Hematopoietic multipotent progenitor cell treated with erythropoietin and hydrocortisone succinate and interleukin-3 and kit ligand, for 4 days (in vitro differentiated cells): ENCODE measurements at places on chromosomes 16 and 17.
A peak's percentile ranks its signal among the peaks of the same experiment; 100 is the strongest.

GRCh38 chr16:56897026-56897799 is 32.2 kb downstream of the SLC12A3 start:
- DNase-seq = no peak

- peak; percentile 0 for DNase-seq
These were observed 147.3 kb downstream of the PCTP start for GRCh38 chr17:55898195-55898594.

DNA sequence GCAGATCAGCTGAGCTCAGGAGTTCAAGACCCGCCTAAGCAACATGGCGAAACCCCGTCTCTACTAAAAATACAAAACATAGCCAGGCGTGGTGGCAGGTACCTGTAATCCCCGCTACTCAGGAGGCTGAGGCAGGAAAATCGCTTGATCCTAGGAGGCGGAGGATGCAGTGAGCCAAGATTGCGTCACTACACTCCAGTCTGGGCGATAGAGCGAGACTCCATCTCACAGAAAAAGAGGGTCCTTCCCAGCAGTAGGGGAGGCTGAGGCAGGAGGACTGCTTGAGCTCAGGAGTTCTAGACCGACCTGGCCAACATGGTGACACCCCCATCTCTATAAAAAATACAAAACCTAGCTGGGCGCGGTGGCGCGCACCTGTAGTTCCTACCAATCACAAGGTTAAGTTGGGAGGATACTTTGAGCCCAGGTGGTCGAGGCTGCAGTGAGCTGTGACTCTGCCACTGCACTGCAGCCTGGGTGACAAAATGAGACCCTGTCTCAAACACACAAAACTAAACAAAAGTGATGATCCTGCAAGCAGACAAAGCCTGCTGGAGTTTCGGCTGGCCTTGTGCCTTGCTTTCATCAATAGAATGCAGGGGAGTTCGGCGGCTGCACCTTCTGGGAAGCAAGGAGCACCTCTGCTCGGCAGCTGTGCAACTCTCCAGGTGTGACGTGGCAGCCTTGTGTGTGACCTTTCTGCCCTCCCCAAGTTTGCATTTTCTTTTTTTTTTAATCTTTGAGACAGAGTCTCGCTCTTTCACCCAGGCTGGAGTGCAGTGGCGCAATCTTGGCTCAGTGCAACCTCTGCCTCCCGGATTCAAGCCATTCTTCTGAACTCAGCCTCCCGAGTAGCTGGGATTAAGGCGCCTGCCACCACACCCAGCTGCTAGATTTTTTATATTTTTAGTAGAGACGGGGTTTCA is 12.4 kb upstream of the YWHAE start:
- no peak for DNase-seq

DNA sequence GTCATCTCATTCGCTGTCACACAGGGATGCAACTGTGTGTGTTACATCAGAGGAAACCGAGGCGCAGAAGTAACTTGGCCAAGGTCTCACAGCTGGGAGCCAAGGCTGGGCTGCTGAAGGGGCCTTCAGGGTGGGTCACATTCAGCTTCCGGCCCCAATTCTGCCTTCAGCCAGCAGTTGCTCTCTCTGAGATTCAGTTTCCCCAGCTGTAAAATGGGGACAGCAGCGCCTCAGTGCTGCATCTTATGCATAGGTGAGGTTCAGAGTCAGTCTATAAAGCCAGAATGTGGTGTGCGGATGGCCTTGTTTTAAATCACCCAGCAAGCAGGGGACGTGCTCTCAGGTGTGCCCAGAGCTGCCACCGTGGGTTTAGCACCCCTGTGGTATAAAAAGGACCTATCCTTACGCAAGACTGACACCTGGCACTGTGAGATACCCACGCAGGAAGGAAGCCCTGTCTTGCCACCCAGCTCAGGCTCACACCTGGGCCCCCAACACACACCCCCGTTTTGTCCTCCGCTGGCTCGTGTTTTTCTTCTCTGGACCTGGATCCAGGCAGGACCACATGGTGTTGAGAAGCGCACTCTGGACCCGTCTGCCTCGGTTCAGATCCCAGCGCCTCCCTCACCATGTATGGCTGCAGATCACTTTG is 94.6 kb upstream of the GSE1 start:
- DNase-seq = no peak

GRCh38 chr17:1621273-1621954 is 7.2 kb downstream of the SLC43A2 start:
- no peak for DNase-seq

DNA sequence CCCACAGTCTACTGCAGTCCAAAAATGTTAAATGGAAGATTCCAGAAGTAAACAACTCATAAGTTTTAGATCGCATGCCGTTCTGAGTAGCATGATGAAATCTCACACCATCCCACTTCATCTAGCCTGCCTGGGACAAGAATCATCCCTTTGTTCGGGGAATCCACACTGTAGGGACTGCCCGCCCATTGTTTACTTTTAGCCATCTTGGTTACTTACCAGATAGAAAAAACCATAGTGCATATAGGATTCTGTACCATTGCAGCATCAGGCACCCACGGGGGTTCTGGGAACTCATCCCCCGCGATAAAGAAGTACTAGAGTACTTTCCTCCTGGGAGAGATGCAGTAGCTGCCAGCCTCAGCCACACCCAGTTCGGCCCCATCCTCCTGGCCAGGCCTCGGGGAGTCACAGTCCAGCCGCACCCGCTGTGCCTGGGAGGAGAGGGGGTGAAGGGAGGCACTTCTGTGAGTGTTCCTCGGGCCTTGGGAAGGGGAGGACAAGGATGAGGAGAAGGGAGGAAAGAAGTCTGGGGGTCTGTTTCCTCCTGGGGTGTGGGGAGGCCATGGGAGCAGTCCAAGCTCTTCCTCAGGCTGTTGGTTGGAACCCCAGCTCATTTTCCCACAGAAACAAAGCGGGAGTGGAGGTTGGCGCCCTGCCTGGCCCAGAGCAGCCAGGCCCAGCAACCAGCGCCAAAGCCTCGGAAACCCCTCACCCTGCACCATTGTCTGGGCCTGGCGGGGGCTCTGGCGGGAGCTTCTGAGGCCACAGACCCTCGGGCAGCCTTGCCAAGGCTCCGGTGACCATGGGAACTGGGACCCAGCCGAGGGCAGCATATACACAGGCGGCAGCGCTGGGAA is 8.9 kb downstream of the TRIM47 start:
- DNase-seq = no peak

- DNase-seq = no peak
These were observed 272.4 kb upstream of the CDH11 start for GRCh38 chr16:65394281-65394680.

DNA sequence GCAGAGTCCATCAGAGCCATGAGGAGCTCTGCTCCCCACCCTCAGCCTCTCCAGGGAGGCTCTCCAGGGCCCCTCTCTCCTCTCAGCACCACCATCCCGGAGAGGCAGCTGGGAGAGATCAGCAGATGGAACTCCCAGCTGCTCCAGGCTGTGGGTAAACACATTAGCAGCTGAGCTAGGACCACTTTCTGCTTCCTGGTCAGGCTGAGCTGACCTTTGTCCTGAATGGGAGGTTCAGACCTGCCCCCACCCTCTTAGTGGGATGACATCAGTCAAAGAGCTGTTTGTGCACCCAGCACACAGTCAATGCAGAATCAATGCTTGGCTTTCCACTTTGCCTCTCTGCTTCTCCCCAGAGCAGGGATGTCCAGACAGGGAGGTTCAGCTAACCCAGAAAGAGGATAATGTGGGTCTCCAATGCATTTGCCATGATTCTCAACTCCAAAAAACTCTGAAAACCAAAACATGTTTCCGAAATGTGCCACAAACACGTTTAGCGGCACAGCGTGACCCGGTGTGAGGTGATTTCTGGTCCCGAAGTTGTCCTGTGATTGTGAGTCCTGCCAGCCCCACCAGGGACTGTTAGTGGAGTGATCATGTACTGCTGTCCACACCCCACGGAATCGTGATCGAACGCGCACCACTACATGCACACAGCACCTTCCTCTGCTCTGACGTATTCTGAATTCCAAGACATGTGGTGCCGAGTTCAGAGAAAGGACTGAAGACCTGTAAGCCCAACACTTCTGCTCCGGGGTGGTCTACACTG is 6.7 kb downstream of the GPR142 start:
- no peak for DNase-seq

- no peak for DNase-seq
These were observed 81.7 kb downstream of the ZDHHC7 start for GRCh38 chr16:84929421-84930297.

GRCh38 chr17:33519692-33520091 is 226.6 kb upstream of the ASIC2 start:
- DNase-seq = no peak

GRCh38 chr16:6265968-6266367 is 1066.7 kb upstream of the RBFOX1 start:
- no peak for DNase-seq

DNA sequence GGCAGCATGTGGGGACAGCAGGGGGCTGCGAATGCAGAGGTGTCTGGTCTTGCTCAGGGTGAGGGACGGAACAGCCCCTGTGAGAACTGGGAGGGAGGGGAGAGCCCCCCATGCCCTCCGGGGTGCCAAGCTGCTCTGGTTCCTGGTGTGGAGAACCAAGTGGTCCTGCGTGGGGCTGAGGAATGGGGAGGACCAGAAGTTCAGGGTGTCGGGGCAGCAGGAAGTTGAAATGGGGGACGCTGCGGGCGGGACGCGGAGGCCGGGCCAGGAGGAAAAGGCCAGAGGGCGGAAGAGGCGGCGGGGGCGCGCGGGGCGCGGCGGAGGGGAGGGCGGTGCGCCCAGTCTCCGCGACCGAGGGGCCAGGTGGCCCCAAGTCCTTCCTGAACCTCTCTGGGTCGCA is 3.6 kb downstream of the ALDH3A1 start:
- no peak for DNase-seq

DNA sequence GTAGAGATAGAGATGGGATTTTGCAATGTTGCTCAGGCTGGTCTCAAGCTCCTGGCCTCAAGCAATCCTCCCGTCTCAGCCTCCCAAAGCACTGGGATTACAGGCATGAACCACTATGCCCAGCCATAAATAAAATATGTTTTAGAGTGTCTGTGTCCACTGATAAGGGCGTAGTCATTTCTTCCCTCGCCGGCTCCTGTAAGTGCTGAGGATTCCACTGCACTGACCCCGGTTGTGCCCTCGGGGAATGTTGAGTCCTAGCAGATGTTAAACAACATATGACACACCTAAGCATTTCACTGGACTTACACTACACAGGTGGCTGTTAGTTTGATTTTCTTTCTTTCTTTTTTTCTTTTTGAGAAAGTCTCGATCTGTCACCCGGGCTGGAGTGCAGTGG is 5.6 kb upstream of the SHMT1 start:
- peak; percentile 40 for DNase-seq

DNA sequence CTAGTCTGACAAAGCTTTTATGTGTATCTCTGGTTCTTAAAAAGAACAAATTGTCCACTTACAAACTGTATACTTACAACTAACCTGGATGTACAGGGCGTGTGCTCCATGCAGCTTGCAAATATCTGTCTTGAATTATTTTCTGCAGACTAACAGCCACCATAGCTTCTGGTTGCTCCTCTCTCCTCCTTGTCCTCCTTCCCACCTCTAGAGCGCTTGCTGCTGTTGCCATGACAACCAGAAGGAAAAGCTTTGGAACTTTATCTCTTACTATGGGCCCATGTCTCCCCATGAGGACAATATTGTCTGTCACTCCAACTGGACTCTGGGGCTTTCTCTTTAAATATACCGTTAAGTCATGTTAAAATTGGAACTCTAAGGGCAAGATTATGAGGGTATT is 71.5 kb upstream of the DHX40 start:
- no peak for DNase-seq

GRCh38 chr16:17067882-17068281 is 402.9 kb downstream of the XYLT1 start:
- no peak for DNase-seq

DNA sequence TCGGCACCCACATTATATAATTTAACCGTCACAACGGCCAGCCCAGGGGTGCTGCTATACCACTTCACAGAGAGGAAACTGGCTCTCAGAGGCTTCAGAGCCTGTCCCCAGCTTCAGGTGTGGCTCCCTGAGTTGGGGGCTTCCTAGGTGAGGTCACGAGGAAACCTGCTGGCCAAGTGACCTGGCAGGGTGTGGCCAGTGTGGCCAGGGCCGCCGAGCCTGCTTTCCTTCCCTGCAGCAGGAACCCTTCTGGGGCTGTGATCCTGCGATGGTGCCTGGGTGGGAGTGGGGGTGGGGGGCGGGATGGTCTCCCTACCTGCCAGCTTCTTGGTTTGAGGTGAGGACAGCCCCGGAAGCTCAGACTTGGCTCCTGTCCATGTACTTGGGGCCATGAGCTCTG is 39.9 kb downstream of the ADCY7 start:
- DNase-seq = no peak

- DNase-seq = no peak
These were observed 17.2 kb upstream of the CLEC18C start for GRCh38 chr16:70156207-70156978.

DNA sequence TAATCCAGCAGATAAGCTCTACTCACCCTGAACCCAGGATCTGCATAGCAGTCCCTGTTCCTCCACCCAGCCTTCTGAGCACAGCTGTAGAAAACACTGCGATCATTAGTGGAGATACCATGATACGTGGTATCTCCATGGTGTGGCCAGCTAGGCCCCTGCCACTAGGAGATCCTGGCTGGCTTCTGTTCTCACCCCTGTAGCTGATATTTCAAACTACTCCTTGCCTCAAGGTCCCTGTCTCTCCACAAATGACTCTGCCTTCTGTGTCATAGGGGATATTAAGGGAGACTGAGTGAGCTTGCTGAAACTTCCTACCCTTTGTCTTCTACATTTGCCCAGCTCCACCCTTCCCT is 44.3 kb downstream of the ERN1 start:
- peak; percentile 50 for DNase-seq

GRCh38 chr16:78926723-78927210 is 673.8 kb downstream of the MAF start:
- no peak for DNase-seq

GRCh38 chr17:45706033-45706432 is 78.1 kb upstream of the CRHR1 start:
- DNase-seq = no peak

GRCh38 chr16:88956546-88957432 is 20.2 kb downstream of the CBFA2T3 start:
- no peak for DNase-seq

DNA sequence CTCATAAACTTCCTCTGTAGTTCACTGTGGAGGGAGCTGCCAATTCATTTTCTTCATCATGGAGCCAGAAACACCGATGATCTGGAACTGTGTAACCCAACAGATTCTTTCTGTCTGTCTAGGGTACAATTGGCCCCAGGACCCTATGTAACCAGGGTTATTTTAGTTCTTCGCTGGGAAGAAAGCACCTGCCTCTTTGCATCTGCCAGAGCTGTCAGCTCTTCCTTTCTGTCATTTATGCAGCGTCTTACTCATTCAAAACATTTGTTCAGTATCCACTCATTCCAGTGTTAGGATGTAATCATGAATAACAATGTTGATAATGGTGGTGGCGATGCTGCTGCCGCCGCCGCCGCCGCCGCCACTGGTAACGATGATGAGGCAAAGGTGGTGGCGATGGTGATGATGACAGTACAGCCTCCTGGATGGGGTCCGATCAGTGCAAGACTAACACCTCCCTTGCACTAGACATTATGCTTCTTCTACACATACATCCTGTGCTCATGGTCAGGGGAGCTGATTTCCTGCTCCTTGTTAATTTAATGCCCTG is 46.1 kb downstream of the IRX5 start:
- no peak for DNase-seq
